ENCODE measurements at places on chromosomes 3 and 15. TPM values are rescaled to one million over a fixed set of nuclear protein-coding genes. Genes with fewer than 3 reads are reported as not detected.

GRCh38 chr3:110314512-110315114, 757.0 kb upstream of the NECTIN3 start:
- DNase-seq, result peak; percentile 1

DNA sequence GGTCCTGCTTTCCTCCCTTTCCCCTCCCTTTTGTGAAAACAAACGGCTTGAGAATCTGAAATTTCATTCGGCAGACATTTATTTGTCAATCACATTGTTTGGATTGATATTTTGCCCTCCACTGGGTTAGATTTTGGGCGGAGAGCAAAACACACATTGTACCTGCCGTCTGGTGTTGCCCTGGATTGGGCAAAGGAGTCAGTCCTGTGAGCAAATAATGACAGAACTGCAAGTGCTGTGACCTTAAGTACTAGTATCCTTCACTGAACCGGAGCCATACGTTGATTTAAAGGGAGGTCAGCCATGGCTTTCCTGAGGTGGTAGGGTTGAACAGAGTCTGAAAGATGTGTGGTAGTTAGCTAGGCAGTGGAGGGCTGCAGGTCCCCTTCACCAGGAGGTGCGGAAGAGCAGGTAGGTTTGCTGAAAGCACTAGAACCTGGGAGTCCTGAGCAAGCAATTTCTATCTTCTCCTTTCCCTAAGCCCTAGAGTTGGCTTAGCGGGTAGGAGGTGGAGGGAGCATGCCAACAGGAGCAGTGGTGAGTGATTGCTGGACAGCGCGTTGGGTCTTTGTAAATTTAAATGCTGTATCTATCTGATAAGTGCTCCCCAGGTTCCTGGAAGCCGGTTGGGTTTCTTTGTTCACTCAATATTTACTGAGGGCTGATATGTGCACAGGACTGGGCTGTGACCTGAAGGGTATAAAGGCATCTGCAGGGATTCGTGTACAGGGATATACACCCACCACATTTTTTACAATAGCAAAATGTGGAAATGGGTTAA, 2.0 kb downstream of the PDIA5 start:
- DNase-seq, result no peak

GRCh38 chr15:44501768-44502366, 35.1 kb upstream of the EIF3J start:
- DNase-seq, result peak; percentile 5

- DNase-seq, result no peak
Observed at GRCh38 chr15:89338036-89338435, 3.4 kb upstream of the POLG start.

GRCh38 chr15:96344706-96345559, 14.4 kb downstream of the NR2F2 start:
- DNase-seq, result no peak

DNA sequence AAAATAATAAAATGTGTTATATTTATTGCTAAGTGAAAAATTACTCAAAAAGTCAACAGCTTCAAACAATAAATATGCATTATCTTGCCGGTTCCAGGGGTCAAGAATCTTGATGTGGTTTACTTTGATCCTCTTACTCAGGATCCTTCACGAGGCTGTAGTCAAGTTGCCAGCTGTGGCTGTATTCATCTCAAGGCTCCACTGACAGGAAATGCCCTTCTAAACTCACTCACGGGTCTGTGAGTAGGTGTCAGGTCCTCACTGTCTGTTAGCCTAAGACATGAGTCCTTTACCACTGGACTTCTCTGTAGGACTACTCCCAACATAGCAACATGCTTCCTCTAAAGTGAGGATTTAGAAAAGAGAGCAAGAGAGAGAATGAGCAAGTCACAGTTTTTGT, 983.0 kb downstream of the SI start:
- DNase-seq, result no peak

DNA sequence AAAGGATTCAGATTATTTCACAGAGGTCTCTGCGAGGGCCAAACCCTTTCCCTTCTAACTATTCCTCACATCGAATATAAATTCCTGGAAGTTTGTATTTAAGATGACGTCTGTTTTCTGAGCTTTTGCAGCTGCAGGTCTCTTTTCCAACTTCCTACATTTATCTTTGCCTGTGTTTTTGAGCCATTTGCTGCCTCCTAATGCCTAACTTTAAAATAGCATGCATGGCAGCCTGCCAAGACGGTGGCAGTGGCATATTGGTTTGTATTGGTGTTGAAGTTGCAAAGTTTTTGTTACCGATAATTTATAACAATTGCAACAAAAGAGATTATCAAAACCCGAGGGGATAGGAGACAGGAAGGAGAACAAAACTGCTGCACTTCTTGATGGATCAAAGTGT, 187.1 kb upstream of the DNAJC19 start:
- DNase-seq, result peak; percentile 11

DNA sequence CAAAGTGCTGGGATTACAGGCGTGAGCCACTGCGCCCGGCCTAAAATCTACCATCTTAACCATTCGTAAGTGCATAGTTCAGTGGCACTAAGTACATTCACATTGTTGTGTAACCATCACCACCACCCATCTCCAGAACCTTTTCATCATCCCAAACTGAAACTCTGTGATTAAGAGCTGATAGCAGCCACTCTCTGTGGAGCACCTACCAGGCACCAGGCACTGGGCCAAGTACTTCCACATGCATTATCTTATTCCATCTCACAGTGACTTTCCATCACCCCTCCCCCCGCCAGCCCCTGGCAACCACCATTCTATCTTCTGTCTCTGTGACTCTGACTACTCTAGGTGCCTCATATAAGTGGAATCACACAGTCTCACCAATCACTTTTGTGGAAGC, 2.3 kb upstream of the INSYN1 start:
- DNase-seq, result no peak

GRCh38 chr3:4596612-4597011, 103.5 kb downstream of the ITPR1 start:
- DNase-seq, result no peak

DNA sequence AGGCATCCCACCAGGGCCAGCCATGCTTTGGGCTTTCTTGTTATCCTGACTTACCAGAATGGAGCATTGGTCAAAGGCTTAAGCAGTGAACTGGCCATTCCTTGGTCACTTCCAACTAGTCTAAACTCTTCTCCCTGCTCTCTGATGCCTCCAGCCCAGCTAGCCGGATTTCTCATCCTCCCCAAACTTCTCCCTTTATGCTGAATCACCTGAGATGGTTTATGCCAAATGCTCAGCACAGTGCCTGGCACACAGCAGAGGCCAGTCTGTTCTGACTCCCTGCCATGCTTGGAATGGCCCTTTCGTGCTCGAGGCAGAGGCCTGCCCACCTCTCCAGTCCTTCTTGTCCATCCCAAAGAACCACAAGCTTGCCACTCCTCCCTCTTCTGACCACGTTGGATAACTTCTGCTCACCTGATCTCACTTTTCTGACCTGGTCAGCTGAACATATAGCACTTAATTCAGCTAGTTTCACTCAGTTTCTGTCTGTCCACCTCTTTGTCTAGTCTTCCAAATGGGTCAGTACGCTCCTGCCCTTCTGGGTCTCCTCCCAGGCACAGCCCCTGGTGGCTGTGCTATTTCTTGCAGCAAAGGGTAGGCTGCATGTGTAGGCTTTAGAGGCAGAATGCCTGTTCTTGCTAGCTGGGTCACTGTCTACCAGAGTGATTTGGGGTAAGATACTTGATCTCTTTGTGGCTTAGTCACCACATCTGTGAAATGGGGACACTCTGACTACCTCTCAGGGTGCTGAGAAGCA, 2.2 kb upstream of the RBP1 start:
- no peak for DNase-seq

GRCh38 chr3:72887705-72888545, at the start of gene GXYLT2:
GXYLT2 (plus strand) TSS chr3:72888046; CDS start chr3:72888234, 188 bp downstream.
- no peak for DNase-seq

- DNase-seq, result no peak
Observed at GRCh38 chr3:186013312-186013711, 75.5 kb upstream of the TRA2B start.

- DNase-seq, result no peak
Observed at GRCh38 chr3:60086811-60087210, 1037.0 kb upstream of the CFAP20DC start.

DNA sequence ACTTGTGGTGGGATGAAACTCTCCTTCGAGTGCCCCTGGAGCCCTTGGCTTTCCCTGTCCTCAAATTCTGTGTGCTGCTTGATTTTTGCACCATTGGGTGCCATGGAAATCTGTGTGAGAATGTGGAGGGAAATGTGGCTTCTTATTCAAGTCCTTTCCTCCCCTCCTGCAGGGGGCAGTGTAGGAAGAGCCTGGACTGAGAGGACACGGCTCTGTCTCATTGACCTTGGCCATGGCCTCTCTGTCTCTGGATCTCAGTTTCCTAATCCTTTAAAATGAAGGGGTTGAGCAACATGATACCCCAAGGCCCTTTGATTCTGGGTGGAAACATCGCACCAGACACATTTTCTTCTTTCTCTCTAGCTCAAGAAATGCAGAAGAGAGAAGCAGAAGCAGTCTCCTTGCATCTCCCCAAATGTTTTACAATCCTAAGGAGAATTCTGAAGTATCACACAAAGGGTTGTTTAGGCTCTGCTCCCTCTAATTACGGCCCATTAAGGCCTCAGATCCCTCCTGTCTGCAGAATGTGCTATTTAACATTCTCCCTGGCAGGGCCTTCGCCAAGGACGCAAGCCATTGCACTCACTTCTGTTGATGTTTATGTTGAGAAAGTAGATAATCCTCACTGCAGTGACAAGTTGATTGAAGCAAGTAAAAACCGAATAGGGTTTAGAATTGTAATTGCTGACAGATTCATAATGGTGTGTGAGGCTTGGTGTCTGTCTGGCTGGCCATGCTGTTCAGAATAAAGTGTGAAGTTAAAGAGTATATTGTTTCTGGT, 169.1 kb downstream of the TPRG1 start:
- DNase-seq, result no peak

GRCh38 chr3:181839039-181839915, 127.6 kb downstream of the SOX2 start:
- DNase-seq, result no peak

GRCh38 chr3:112333381-112334317, 693 bp downstream of the CD200 start:
- no peak for DNase-seq

GRCh38 chr3:159925248-159925647, 63.4 kb upstream of the IL12A start:
- no peak for DNase-seq

DNA sequence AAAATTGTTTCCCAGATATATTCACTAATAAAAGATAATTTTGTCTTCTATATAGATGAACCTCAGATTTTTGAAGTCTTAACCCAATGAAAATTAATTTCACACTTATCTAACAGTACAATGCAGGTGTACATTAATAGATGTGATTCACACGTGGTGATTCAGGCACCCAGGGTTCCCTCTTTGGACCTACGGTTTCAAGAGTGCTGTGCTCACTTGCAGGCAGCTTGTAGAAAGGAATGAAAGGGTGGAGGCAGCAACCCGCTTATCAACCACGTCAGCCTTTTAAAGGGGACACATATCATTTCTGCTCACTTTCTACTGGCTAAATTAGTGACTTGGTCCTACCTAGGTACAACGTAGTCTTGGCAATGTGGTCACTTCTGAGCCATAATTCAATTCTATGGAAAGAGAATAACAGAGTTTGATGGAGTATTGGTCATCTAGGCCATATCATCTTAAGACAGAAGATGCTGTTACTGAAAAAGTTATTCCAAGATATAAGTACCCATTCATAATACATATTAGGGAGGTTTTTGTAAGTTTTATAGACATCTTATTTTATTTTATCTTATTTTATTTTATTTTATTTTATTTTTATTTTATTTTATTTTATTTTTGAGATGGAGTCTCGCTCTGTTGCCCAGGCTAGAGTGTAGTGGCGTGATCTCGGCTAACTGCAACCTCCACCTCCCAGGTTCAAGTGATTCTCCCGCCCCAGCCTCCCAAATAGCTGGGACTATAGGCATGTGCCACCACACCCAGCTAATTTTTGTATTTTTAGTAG, 37.9 kb downstream of the ACP3 start:
- no peak for DNase-seq

DNA sequence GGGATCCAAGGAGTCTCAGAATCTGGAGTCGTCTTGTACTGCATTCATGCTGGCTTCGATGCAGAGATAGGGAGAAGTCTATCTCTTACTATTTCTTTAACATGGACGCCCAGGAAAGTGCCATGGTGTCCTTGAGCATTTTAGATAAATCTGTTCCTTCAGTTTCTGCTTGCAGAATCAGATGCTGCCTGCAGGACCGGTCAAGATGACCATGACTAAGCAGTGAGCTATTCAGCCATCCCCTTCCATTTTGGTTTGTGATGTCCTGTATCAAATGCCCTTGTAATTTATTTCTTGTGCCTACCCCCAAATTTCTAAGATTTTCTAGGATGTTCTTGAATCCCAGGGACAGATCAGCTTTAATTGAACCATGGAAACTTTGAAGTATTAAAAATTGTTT, 139.4 kb upstream of the TP63 start:
- DNase-seq, result no peak

GRCh38 chr3:190458040-190458439, 8.3 kb upstream of the TMEM207 start:
- DNase-seq, result no peak

- DNase-seq, result no peak
Observed at GRCh38 chr3:167184511-167184910, 195.6 kb downstream of the ZBBX start.

DNA sequence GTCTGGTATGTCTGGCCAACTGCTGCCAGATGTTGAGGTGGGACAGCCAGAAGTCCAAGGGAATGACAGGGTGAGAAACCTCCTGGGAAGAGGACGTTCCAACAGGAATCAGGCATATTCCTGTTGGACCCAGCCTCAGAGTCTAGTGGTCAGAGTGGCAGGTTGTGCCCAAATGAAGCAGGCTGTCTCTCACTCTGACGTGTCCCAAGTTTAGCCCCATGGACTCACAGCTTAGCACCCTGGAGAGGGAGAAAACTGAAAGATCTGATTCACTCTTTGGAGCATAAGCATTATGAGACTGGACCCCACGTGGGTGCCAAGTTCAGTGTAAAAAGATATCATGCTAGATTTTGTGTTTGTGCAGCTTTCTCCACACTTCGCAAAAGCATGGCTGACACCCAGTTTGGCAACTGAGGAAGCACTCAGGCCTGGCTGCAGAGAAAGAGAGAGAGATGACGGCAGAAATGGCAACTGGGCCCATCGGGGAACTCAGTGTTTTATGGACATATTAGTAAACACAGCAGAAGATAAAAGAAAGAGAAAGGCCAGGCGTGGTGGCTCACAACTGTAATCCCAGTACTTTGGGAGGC, 88.2 kb upstream of the LMCD1 start:
- no peak for DNase-seq

DNA sequence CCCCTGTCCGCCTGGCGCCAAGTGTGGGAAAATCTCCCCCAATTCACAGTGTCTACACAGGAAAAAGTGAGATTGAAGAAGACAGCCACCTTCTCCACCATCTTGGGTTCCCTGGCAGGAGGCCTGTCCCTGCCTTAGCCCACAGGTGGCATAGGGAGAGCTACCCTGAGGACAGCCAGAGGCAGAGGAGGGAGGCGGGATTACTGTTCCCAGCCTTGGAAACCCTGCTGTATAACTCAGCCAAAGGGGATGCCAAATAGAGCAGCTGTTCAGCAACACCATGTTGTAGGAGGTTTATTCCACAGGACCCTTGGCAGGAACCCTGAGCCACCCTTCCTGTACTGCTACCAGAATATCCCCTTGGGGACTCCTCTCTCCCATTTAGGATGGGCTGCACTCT, 54.8 kb downstream of the PAK2 start:
- no peak for DNase-seq

Gene ROBO1
- 16.8 TPM for total RNA-seq

Gene LEKR1
- total RNA-seq, result 0.32 TPM

Gene TUSC7
- not detected for total RNA-seq

Gene C2CD4A
- 3.2 TPM for total RNA-seq

Gene ANKRD34C
- not detected for total RNA-seq

Gene GOLGA6B
- not detected for total RNA-seq

Gene SUCNR1
- not detected for total RNA-seq

Gene SST
- total RNA-seq, result not detected

Gene PLA2G4E
- total RNA-seq, result not detected

Gene SLC38A3
- total RNA-seq, result not detected

Gene GABRA5
- not detected for total RNA-seq

Gene ADGRG7
- total RNA-seq, result not detected

Data from pulmonary artery endothelial cell (primary cell).